ENCODE measurements at places on chromosomes 3 and 15. TPM values are rescaled to one million over a fixed set of nuclear protein-coding genes. Genes with fewer than 3 reads are reported as not detected.

DNA sequence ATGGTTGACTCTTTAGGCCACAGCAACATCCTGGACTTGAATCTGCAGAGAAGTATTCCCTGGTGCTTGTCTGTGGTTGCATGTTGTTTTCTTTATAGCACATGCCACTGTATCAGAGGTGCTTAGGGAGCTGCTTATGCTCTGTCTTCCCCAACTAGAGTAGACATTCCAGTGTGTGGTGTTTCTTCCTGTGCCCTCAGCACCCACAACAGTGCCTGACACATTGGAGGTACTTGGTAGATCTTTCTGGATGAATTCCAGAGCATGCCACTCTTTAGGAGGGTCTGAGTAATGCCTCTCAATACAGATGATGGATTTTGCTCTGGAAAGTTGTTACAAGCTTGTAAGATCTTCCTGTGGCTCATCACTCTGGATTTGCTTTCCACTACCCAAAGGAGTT, 117.6 kb downstream of the CHDH start:
- DNase-seq = no peak

DNA sequence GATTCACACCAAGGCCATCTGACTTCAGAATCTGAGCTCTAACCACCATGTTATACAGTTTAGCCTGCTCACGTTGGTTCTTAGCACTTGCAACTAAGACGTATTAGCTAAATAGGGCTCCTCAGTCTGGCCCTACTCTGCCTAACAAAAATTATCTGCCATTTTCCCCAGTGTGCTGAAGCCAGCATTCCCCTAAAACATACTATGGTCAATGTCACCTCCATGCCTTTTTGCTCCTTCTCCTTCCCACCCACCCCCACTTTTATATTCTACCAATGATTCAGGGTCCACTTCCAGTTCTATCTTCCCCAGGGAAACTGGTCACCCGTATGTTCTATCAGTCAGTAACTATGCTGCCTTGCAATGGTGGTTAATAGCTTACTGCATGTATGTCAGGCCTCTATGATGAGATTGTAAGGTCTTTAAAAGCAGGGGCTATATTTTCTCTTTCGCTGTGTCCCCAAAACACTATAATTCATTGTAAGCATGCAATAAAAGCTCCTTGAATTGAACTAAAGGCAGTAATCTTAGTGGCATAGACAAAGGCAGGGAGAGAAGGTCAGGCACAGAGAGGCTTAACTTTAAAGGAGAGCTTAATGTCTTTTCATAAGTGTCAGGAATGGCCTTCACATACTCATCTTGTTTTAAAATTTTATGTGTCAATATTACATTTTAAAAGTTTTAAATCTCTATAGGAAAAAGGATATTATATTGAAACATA, 23.3 kb downstream of the POPDC2 start:
- DNase-seq = no peak

DNA sequence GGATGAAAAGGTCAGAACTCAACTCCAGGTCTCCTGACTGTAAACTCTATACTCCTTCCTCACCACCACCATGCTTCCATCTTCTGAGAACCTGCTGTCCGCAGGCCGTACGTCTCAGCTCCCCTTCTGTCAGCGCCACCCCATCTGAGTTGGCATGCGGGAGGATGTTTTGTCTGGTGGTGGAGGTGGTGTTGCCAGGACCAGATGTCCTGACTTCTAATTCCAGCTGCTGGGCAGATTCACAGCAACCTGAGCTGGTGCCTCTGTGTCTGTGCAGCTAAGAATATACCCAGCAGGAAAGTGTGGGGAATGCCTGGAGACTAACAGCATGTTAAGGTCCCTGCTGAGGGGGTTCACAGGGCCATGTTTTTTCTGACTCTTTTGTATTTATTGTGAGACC, 23.2 kb downstream of the PLA1A start:
- no peak for DNase-seq

DNA sequence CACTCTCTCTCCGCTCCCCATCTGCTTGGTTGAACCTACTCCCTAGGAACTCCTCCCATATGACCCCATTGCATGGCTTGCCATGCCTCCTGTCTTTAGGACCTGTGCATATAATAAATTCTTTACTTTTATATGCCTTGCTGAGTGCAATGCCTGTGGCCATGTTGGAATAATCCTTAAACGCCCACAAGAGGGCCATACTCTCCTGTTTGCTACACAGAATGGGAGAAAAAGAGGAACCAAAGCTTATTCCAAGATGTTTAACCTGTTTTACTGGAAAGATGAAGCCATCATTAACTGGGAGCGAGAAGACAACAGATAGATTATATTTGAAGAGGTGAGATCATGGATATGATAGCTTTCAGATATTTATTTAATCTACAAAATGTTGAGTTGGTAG, 1097.8 kb downstream of the NAALADL2 start:
- no peak for DNase-seq

PKM gene
- 2,397 TPM for total RNA-seq

Data from activated T-cell treated with anti-CD3 and anti-CD28 coated beads, Interleukin-2, amount 50 U/mL, for 4 hours (primary cell).